ENCODE measurements at places on chromosomes 12 and 14.

DNA sequence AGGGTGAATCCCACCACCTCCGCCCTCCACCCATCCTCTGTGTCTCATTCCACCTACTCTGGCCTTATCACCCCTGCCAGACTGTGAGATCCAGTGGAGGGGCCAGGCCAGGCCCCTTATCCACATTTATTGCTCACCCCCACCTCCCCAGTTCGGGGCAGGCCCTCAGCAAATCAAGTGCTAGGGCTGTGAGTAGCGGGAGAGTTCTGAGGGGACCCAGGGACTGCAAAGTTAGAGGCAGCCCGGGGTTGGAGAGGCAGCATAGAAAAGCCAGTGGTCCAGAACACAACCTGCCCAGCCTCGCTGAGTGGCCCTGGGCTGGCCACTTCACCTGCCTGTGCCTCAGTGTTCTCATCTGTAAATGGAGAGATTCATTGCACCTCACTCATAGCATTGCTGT is 27.2 kb upstream of the ACTN1 start:
- DNase-seq = no peak

DNA sequence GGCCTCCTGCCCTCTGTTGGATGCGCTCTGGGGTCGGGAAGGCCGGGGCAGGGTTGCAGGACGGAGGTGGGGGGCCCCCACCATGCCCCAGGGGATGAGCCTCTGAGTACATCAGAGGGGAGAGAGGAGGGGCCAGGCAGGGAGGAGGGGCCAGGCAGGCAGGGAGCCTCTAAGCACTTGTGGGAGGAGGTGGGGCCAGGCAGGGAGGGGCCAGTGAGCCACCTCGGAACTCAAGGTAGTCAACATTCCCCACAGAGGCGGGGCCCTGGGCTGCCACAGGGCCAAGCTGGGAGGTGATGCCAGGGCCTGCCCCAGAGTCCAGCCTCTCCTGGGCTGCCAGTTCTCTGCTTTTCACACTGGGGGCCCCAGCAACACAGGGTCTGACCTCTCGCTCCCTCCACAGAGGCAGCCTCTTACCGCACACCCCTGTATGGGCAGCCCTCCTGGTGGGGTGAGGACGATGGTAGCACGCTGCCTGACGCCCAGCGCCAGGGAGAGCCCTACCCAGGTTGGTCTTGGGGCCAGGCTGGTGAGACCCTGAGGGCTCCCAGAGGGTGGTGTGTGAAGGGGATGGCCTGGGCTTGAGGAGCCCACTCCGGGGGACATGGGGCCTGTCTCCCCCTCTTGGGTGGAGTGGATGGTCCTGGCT is 17.4 kb downstream of the CEP170B start:
- DNase-seq = peak; percentile 15

GRCh38 chr12:67270622-67271021 is 1.5 kb downstream of the CAND1 start:
- DNase-seq = no peak

- peak; percentile 33 for DNase-seq
Observed at GRCh38 chr12:93113317-93114006, 184.4 kb upstream of the EEA1 start.

- DNase-seq = no peak
Observed at GRCh38 chr14:99242816-99243721, 28.9 kb downstream of the BCL11B start.

DNA sequence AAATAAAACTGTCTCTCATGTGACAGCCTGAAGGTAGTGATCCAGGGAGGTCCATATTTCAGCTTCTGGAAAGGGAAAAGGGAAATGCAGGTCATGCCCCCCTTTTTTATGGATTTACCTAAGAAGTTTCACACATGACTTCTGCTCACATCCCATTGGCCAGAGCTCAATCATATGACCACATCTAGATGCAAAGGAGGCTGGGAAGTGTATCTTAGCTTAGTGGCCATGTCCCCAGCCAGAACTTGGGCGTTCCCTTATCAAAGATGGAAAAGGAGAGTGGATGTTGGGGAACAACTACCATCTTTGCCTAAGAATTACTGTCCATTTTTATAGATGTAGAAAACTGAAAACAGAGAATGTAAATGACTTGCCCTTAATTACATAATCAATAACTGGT is 26.5 kb upstream of the CRADD start:
- no peak for DNase-seq

- DNase-seq = no peak
Observed at GRCh38 chr14:71240171-71240570, 332.9 kb downstream of the PCNX1 start.

GRCh38 chr12:1993871-1994371 is 10.3 kb downstream of the DCP1B start:
- DNase-seq = peak; percentile 85
